Activated gamma-delta T cell (primary cell): ENCODE measurements at places on chromosomes 11 and 22.

DNA sequence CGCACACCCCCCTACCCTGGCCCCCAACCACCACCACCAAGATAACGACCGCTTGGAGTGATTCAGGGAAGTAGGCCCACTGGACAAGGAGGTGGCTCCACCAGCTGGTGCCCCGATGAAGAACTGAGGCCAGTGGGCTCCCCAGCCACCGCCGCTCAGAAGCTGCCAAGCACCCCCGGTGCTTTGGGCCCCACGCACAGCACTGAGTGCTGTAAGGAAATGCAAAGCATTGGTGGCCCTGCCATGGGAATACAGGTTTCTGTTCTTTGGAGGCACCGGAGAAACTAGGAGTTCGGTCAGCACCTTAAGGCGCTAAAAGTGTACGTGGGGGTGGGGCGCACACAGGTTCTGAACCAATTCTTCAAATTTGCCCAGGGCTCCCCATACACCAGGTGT lies 664 bp upstream of the PRSS23 start:
- DNase-seq: no peak

DNA sequence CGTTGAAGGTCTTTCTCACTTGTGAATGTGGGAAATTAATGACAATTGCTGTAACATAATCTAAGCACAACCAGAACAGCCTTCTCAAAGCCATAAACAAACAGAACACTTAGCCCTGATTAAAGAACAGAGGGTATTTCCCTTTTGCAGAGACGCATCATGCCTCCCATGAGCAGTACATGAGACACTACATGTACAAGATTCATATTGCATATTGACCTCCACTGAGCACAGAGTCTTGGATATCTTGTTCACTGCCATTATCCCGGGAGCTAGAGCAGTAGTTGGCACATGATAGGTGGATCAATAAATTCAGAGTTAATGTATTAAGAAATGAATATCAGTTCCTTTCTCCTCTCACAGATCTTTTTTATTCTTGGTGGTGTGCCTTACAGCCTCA lies 1194.3 kb upstream of the TENM4 start:
- no peak for DNase-seq

DNA sequence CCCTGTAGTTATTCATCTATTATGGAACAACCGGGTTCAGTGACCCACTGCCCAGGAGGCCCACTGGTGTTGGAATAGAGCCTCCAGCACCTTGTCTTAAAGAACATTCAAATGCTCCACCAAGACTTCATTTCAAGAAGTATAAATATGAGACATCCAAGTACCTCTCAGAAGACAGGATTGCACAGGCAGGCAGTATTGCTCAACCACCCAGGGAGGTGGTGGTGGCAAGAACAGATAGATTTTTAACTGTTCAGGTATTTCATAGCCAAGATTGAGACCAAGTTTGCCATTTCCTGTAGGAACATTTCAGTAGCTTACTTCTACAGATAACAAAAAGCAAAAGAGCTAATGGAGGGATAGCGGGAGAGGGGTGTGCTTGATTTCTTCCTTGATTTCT lies 78.7 kb downstream of the COMMD9 start:
- no peak for DNase-seq

DNA sequence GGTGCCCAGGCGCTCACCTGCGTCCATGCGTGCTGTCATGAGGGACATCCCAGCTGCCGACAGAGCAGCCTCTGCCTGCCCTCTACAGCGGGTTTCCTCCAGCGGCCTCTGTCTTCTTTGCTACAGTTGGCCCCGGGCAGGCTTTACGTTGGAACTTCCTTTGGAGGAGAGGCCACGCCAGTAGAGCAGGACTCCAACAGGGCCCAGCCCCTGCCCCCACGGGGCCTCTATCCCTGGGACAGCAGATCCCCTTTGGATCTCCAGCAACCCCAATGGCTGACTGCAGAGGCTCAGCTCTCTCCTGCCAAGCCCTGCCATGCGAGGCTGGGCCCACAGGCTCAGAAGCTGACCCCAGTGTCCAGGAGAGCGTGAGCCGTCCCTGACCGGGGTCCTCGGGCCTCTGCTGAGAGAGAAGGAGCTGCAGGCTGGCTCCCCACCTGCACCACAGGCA lies 12.1 kb downstream of the TRPM5 start:
- no peak for DNase-seq

- no peak for DNase-seq
Observed at GRCh38 chr11:72673284-72673942, 809 bp downstream of the PDE2A start.

- no peak for DNase-seq
Observed at GRCh38 chr22:20751185-20751851, 22.6 kb upstream of the SERPIND1 start.

DNA sequence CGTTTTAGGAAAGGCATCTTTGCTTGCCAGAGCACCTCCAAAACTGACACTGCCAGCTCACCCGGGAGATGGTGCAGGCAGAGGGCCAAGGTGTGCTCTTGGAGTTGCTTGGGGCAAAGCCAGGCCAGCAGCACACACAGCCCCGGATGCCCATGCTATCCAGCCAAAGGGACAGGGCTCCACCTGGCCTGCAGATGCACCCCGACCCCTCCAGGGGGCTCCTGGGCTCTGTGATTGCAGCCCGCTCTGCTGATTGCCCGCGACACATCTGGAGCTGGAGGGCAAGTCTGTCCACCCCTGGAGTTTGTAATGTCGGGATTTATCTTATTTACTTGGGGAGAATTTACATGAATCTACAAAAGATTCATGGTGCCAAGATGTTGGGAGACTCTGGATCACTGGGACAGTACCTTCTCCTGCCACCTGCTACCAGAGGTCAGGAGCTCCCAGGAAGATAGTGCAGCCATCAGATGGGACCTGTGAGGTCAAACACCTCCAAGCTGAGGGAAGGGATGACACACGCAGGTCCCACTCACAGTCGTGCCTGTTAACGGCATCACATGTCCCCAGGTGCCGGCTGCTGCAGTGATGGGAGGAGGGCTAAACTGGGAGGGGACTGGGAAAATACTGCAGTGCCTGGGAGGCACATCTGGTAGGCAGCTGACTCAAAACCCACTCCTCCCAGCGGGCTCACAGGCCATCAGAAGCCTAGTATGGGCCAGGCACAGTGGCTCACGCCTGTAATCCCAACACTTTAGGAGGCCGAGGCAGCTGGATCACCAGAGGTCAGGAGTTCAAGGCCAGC lies 17.2 kb downstream of the CBX7 start:
- no peak for DNase-seq

DNA sequence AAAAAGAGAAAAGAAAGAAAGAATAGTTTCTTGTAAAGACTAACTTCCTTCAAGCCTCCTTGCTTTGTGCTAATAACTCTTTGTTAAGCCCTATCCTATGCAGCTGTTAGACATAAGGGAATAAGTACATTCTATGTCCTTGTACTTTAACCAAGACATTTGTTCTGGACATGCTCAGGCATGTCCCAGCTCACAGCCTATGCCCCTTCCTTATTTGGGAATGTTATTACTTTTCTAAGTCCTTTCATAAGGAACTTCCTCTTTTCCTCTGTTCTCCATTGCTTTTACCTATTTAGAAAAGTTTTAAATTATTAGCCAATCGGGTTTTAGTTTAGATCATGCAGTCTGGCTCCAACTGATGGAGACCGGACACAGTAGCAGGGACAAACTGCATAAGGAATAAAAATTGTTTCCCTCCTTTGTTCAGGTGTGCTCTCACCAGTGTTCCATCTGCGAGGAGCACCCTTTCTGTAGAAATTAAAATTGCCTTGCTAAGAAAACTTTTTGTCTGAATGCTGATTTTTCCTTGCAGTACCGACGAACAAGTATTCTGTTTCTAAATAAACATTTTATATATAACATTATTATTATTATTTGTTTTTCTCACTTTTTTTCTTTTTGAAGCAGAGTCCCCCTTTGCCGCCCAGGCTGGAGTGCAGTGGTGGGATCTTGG lies 21.6 kb upstream of the SPINDOC start:
- DNase-seq: no peak

GRCh38 chr11:70097783-70098563 lies 19.9 kb downstream of the ANO1 start:
- DNase-seq: no peak

DNA sequence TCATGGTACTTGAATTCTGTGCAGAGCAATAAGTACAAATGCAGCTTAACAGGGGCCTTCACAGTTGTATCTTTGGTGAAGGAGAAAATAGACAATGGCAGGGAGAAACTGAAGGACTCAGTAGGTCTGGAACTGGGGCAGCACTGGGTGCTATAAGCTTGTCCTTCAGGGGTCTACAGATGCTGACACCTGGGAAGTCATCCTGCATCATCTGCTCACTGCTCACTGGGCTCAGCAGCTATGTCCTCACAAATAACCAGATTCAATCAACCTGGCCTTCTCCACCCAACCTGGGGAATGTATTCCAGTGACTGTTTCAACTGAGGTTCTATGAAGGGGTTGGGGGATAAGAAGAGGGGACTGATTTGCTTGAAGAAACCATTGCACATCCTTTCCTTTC lies 117.0 kb downstream of the ZNF280B start:
- DNase-seq: no peak

GRCh38 chr11:134560066-134560465 lies 148.0 kb upstream of the B3GAT1 start:
- DNase-seq: no peak

GRCh38 chr22:19057999-19058491 lies 64.2 kb downstream of the DGCR2 start:
- DNase-seq: no peak

DNA sequence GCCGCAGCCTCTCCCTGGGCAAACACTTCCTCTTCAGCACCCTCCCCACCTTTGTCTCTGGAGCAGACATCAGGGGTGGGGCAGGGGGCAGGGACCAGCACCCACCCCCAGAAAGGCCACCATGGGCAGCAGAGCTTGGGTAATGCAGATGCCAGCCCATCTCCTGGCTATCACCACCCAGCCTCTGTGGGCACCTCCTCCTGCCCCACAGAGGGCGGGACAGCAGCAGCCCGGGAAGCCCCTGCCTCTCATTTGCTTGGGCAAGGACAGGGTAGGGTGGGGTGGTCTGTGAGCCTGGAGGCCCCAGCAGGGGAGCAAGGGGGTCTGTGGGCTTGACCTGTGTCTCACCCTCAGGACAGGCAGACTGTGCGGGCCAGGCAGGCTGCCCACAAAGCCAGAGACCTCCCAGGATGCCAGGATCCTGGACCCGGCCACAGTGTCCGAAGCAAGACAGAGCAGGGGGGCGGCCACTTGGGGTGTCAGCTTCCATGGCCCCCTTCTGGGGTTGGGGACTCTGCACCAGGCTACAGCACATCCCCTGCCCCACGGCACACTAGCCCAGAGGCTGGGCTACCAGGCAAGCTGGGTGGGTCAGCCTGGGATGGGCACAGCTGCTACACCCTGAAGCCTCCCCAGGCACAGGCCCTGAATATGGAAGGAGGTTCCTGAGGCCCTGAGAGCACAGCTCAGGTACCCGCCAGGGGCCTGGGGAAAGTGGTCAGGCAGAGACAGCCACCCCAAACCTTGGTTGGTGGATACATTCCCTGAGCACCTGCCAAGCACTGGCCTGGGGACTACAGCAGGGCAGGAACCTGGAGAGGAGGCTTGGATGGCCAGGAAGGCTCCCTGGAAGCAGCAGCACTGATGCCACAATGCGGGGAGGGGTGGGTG lies 4.5 kb downstream of the RNH1 start:
- DNase-seq: no peak

DNA sequence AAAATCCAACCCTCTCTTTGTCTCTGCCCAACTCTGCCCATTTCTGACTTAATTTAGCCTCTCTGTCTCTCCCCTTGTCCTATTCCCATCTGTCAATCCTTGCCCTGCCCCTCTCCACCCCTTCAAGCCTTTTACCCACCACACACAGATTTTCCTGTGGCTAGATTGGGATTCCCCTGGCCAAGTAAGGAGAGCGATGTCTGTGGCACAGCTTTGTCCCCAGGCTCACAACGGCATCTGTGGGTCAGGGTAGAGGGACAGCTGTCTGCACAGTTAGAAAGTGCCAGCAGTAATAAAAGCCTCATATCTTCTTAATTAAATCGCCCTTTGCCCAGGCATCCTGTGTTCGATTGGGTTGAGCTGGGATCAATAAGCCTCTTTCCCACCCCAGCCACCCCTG lies 1.3 kb upstream of the KCNC1 start:
- DNase-seq: no peak

- no peak for DNase-seq
Observed at GRCh38 chr11:7511401-7511800, 2.4 kb upstream of the PPFIBP2 start.

DNA sequence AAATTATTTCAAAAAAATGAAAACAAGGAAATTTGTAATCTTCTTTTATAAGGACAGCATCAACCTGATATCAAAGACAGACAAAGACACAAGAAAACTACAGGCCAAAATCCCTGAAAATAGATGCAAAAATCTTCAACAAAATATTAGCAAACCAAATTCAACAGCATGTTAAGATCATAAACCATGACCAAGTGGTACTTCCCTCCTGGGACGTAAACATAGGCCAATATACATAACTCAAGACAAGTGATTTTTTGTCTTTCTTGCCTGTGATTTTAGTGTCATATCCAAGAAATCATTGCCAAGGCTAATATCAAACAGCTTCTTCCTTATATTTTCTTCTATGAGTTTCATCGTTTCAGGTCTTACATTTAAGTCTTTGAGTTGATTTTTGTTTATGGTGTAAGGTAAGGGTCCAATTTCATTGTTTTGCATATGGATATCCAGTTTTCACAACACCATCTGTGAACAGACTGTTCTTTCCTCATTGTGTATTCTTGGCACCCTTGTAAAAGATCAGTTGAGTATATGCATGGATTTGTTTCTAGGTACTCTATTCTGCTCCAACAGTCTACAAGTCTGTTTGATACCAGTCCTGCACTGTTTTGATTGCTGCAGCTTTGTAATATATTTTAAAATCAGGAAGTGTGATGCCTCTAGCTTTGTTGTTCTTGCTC lies 50.0 kb downstream of the SBF2 start:
- DNase-seq: no peak

- no peak for DNase-seq
Observed at GRCh38 chr22:35903571-35904335, 124.9 kb downstream of the RBFOX2 start.

DNA sequence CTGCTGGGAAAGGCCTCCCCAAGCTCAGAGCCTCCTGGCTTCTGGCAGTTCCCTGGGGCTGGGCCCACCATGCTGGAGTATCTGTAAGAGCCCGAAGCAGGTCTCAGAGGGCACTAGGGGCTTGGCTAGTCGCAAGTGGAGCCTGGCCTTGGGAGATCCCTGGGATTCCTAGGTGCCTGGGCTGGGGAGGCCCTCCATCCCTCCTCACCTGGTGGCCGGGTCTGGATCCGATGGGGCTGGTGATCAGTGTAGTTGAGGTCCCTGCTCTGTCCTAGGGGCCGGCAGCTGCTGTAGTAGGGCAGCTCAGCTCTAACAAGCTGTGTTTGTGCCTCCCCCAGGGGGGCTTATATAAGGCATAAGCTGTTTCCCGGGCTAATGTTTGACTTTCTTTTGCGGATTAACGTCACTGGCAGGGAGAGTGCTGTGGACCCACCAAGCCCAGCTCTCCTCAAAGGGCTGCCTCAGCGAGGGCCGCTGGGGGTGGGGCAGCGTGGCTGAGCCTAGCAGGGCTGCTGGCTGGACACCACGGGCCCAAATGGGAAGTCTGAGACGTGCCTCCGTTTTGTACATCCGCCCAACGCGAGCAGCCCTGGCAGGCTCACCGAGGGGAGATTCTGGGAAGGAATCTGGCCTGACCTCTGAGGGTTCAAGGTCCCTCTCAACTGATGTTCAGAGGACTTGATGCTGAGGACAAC lies at the start of gene SLC22A8:
SLC22A8 (minus strand) TSS at position 321 of the 695 bp plus-strand sequence. CDS start 883 bp downstream, outside the sequence.
- no peak for DNase-seq
